ENCODE measurements at places on chromosomes 16 and 17.
A peak's percentile ranks its signal among the peaks of the same experiment; 100 is the strongest.

- DNase-seq: no peak
Measured at GRCh38 chr17:12133183-12133582, 112.5 kb downstream of the MAP2K4 start.

DNA sequence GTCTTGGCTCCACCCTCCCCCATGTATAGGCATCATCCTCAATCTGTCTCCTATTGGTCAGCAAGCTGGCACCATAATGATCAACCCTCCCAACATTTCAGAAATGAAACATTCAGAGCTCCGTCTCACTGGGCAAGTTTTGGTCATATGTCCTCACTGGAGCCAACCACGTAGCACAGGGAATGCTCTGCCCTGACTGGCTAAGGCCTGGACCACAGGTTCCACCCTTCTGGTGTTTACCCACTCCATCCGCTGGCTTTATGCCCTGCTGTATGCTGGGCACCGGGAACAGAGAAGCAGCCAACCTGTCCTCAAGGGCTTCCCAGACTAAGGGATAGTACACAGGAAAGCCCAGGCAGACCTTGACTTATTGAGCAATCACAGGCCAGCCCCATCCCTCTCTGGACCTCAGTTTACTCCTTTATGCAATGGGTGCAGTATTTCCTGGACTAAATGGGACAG lies 20.5 kb downstream of the MYO15A start:
- DNase-seq: no peak

GRCh38 chr16:53530046-53530445 lies 27.0 kb upstream of the AKTIP start:
- no peak for DNase-seq

- no peak for DNase-seq
Measured at GRCh38 chr17:77831474-77832179, 126.9 kb upstream of the TNRC6C start.

DNA sequence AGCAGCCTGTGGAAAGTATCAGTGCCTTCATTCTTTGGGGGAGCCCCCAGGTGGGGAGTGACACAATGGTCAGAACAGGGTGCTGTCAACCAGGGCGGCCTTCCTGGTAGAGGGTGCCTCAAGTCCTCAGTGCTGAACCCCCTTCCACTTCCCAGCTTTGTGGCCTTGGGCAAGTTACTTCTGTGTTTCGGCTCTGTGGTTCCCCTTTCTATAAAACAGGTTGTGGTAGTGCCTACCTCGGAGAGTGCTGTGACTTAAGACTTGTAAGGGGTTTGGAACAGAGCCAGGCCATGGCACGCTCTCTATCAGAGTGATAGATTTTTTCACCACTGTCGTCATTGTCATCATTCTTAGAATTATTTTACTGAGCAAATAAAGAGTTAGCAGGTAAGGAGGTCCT lies 141.1 kb downstream of the CCDC182 start:
- DNase-seq: peak; percentile 55

GRCh38 chr17:59666235-59666634 lies 41.0 kb downstream of the PTRH2 start:
- DNase-seq: no peak

- peak; percentile 67 for DNase-seq
Measured at GRCh38 chr17:1573932-1574696, 11.5 kb upstream of the PITPNA start.

GRCh38 chr16:30559690-30560089 lies 1.5 kb upstream of the ZNF764 start:
- DNase-seq: no peak

DNA sequence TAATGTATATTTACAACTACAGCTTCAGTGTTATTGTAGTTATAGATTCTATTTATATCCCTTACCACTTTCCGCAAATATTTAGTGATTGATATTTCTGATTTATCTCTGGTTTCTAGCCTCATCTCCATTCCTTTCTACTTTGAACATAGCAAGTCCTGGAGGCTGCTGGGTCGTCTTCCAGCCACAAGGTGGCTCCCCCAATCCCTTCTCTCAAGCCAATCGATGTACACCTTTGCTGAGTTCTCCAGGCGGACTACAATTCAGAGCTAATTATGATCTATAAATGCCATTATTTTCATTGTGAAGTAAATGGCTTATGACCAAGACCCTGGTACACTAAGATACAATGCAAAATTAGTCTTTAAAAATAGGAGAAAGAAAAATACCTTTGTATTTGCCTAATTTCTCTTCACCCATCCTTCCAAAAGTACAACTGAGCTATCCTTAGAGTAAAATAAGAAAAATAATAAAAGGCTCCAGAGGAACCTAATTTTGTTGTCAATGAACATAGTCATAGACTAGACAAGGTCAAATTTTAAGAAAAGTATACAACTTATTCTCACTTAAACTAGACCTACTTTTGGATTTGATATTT lies 122.1 kb downstream of the SKAP1 start:
- peak; percentile 47 for DNase-seq

DNA sequence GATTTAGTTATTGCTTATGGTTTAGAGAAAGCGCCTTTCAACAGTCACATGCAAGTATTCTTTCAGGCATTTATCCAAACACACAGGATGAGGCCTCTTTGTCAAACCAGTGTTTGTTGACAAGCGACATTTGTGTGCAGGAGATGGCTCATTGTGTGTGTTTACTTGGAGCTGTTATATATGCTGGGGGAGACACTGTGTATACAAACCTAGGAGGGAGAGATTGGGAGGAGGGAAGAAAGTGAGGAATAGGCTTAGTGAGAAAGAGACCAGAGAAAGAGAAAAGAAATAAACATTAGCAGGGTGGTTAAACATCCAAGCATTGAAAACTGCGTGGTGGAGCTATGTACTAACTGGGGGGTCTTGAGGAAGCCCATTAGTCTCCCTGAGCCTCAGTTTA lies 437.6 kb downstream of the MAF start:
- DNase-seq: no peak

DNA sequence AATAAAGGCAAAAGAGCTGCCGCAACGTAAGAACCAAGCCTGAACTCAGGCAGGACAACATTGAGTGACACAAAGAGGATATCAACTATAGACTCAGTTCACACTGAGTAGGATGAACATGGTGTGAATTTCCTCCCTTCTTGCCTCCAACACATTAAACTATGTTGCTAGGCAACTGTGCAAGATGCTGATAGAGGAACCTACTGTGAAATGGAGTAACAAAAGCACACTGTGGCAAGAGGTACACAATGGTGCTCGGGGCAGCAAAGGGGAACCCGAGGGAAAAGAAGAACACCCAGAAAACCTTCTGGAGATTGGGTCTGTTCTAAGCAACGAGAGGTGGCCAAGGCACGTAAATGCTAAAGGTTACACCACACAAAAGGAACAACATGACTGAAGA lies 34.1 kb downstream of the GRB2 start:
- DNase-seq: no peak

DNA sequence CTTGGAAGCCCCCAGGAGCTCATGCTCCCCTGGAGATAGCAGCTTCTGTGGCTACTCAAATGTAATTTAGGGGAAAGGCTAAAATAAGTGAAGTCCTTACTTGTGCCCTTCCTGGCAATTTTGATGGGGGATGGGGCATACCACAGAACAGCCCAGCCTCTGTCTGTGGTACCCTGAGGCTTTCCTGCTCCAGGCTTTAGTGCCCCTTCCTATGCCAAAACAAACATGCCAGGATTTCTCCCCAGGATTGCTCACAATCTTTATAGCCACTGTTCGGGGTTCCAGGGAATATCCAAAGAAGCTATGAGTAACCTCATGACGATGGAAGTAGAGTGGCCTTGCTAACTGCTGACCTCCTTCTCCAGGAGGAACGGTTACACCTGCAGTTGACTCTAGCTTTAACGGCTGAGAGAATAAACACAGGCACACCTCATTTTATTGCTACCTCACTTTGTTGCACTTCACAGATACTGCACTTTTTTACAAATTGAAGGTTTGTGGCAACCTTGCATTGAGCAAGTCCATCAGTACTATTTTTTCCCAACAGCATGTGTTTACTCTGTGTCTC lies 24.9 kb downstream of the CCL4 start:
- DNase-seq: no peak

DNA sequence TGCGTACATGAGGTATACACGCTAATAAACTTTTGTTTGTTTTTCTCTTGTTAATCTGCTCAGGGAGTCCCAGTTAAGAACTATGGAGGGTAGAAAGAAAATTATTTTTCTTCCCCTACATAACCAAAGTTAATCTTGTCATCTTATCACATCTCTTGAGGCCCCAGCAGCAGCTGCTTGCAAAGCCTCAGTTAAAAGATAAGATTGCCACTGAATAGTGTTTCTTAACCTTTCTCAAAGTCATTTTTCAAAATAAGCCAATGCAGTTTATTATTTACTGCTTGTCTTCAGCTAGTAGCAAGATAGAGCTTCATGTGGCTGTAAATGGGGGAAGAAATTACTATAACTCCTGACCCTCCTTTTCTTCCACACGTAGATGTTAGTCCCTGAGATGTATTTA lies 21.5 kb upstream of the APOH start:
- DNase-seq: no peak

DNA sequence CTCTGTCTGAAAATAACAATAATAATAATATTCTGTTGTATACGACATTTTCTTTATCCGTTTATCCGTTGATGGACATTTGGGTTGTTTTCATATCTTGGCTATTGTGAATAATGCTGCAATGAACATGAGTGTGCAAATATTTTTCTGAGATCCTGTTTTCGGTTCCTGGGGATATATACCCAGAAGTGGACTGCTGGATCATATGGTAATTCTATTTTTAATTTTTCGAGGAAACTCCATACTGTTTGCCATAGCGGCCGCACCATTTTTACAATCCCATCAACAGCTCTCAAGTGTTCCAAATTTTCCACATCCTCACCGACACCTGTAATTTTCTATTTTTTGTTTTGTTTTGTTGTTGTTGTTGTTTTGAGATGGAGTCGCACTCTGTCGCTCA lies 5.3 kb upstream of the PRSS41 start:
- no peak for DNase-seq

DNA sequence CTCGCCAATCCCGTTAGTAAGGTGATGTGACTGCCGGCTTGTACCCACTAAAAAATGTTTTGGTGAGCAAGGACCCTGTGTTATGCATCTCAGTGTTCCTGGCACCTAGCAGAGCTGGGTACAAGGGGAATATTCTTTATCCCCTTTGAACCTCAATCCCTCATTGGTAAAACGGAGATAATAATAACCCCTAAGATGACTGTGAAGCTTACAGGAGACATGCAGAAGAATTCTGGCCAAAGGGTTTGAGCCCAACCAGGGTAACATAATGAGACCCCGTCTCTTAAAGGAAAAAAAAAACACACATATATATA lies 896 bp downstream of the GGA2 start:
- DNase-seq: no peak

DNA sequence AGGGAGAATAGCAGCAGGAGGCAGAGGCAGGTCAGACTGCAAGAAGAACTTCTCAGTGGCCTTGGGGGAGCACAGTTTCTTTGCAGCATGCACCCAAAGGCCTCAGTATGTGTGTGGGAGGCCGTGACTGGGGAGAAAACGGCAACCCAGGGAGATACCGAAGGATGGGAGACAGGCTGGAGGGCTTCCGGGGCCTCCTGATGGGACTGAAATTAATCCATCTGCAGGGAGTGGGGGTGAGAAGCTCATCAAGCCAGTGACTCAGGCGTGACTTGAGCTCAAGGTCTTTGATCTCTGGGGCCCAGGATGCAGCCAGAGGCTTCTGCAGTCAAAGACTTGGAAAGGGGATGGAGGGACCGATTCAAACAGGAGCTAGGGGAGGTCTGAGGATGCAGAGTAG lies 5.1 kb upstream of the C17orf113 start:
- DNase-seq: no peak

DNA sequence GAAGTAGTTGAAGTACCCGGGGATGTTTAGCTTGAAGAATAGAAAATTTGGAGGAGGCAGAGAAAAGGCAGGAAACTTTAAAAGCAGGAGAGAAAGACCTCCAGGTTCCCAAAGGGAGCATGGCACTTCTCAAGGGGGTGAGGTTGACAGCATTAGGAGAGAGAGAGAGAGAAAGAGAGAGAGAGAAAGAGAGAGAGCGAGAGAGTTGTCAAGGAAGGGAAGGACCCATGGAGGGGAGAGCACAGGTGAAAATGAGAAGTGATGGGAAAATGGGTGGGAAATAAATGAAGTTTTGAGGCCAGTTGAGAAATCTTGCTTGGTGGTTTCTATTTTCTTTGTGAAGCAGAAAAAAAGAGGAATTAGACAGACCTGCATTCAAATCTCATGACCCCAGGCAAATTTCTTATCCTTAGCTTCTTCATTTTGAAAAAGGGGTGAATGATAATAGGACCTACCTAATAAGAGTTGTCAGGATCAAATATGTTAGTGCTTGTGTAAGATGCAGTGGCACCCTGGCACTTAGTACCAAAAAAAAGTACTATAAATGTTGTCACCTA lies 24.0 kb downstream of the PRKCB start:
- no peak for DNase-seq

DNA sequence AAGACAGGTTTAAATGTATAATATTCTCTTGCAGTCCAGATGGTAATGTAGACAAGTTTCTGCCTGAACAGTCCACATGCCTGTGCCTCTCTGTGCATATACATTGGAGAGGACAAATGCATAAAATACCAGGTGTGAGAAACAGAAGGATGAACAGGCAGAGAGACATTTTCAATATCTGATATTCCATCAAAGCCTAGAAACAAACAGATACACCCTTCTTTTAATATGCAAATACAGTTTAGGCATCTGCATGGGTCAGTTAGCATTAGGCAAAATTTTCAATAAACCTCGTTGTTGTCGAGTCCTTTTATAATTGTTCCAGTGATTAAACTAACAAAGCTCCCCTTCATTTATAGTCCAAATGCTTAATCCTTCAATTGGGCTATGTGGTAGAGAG lies 897 bp downstream of the OMG start:
- DNase-seq: no peak

DNA sequence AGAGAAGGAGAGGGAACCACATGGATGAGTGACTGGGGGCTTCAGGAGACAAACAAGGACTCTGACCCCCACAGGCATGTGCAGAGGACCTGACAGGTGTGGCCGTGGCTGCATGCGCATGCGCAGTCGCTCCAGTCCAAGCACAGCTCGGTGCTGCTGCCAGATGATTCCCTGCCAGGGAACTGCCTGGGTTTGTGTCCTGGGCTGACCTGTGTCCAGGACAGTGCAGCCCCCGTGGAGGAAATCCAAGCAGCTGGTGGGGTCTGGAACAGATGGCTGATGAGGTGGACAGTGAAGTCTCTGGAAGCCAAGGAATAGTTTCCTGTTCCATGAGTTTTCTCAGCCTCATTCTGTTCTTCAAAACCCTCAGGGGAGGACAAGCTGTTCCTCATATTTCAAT lies 27.3 kb downstream of the LASP1 start:
- no peak for DNase-seq

- no peak for DNase-seq
Measured at GRCh38 chr16:28913946-28914724, 10.9 kb downstream of the RABEP2 start.

- DNase-seq: no peak
Measured at GRCh38 chr17:1769822-1770477, 8.1 kb downstream of the SERPINF1 start.

Data from stimulated activated CD4-positive, alpha-beta T cell treated with anti-CD3 and anti-CD28 coated beads, Interleukin-4, amount 100 ng/mL, for 1 hour (primary cell).